ENCODE measurements at places on chromosomes 13 and 19.
A peak's percentile ranks its signal among the peaks of the same experiment; 100 is the strongest.

GRCh38 chr13:78256484-78256883 lies 337.9 kb upstream of the EDNRB start:
- DNase-seq: no peak

DNA sequence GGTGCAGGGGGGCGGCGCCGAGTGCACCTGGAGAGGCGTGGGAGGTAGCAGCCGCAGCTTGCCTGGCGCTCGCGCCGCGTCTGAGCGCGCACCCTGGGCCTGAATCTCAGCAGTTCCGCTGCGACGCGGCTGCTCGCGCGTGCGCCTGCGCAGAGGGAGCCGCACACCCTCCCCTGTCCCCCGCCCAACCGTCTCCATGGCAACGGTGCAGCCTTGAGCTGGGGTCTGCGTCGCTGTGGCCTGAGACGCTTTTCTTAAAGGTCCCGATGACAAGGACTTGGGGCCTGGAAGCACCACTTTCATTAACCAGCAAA lies at the start of gene PNMA8B:
Gene PNMA8B (minus strand): TSS at position 82 of the 314 bp plus-strand sequence. CDS start 402 bp downstream, outside the sequence.
- no peak for DNase-seq

GRCh38 chr19:15285896-15286591 lies 46.3 kb downstream of the BRD4 start:
- DNase-seq: no peak

DNA sequence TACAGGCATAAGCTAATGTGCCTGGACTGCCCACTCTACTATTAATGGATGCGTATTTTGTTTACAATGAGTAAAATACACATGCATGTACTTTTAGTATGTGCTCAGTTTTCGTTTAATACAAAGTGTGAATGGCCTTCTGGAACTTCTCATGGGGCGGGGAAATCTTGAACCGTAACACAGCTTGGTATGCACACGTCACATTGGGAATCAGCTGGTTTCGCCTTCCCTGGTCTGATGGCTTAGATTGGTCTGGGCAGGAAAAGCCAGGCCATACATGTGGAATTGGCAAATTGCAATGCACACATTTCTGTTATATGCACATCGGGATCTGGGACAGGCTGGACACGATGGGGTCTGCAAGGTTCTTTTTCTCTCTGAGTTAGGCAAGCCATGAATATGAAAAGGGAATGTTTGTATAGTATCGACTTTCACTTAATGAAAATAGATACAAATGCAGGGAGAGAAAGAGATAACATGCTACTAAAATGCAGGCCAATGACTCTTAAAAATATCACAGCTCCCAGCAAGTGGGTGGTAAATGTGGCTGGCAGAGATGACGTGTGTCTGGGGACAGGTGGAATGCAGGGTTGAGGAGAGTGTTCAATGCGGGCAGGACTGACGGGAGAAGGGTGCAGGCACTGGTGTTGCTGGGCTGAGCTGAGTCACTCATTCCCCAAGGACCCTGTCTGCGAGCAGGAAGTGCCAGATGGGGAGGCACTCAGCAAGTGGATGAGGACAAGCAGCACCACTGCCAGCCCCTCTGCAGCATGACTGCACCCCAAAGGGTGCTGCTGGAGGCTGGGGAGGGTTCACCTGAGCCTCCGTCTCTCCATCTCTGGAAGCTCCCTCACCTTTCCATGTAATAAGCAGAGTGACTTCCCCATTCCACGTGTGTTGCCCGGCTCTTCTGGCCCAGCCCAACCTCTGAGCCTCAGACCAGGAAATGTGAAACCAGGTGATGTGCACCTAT lies 204.0 kb upstream of the GPR12 start:
- DNase-seq: peak; percentile 62

DNA sequence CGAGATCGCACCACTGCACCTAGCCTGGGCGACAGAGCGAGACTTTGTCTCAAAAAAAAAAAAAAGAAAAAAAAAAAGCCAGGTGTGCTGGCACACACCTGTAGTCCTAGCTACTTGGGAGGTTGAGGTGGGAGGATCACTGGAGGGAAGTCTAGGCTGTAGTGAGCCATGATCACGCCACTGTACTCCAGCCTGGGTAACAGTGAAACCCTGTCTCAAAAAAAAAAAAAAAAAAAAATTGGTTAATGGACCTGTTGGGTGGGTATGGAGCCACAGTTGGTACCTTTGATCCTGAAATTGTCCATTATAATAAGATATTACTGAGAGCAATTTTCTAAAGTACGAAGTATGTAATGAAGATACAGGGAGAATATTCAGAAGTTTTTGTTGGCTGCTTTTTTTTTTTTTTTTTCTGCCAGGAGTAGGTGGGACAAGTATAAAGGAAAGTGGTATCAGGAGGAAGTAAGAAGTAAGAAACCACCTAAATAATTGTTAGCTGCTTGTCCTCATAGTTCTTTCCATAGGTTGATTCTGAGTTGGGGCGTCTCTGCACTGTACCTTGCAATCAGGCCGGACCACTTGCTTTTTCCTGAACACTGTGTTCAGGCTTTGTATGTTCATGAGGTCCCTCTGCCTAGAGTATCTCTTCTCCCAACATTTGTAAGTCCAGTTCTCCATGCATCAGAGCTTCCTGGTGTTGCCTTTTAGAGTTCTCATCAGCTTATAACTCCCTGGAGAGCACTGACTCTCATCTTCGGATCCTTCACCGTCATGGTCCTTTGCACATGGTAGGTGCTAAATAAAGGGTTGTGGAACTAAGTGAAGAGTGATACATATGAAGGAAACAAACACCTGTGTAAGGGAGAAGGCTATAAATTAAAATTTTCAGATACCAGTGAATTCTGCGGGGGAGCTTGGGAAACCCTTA lies 31.7 kb downstream of the ARHGAP35 start:
- DNase-seq: no peak

DNA sequence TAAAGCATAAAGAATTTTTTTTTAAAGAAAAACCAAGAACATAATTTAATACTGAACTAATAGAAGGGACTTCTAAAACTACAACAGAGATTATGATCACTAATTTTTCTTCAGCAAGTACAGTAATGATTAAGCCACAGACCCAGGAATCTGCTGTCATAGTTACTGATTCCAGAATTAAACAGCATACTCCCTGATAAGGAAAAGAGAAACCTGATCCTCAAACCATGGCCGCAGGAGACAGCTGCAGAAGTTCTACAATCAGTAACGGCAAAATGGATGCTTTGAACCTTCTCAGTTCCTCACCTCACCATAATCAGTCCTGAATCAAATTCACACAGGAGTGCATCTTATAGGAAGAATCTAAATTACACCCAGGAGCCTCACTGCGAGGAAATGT lies 939.0 kb upstream of the SLITRK1 start:
- peak; percentile 37 for DNase-seq

DNA sequence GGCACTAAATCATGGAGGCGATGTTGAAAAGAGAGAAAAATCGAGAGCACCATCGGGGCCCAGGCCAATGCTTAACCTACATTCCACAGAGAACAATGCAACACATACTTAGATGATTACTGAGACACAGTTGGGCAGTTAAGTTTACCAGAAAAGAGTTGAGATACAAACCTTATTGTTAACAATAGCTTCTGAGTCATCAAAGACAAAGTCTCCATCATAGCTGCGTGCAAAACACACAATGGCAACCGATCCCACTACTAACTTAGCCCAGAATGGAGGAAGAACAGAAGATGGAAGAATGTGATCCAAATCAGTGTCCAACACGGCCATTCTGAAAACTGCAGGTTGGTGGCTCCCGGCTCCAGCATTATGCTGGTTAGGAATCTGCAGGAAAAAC lies 6.2 kb downstream of the TMTC4 start:
- no peak for DNase-seq

DNA sequence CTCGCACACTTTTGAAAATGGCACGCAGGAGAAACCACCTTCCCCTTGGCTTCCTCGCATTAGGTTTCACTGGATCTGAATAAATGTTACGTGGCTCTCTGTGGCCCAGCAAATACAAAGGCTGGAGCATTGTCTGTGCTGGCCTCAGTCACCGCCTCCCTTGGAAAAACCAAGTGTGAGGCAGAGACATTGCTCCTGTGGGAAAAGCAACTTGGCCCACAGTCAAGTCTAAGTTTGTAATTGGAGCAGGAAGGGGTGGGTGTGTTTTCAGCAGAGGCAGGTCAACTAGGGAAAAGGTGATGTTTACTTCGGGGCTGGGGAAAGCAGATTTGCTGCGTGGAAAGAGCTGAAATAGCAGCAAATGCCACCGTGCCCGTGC lies 101.6 kb downstream of the IRS2 start:
- DNase-seq: no peak

DNA sequence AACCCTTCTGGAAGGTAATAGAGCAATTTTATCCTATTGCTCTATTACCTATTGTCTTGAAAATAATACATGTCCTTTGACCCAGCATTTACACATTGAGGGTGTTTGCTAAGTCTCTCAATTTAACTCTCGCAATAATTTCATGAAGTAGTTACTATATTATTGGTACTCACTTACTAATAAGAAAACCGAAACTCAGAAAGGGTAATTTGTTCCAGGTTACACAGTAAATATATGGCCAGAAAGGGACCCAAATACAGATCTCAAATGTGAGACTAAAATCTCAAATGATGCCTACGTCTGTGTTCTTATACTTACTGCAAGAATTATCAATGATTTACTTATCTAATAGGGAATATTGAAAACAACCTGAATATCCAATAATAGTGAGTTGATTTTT lies 29.7 kb upstream of the FAM216B start:
- no peak for DNase-seq

DNA sequence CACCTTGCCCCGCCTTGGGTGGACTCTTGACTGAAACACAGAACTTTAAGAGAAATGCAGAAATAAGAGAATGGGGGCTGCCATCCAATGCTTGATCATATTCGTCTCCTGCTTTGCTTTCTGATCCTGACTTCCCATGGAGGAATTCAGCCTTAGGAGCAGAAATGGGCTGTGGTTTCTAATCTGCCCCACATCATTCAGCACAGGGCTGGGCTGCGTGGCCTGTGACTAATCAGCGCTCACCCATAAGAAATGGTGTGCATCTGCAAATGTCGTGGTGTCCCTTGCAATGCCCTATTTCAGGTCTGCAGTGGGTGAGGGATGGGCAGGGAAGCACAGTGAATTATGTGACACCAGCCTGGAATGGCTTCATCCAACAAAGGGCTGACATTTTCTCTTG lies 60.7 kb upstream of the URI1 start:
- peak; percentile 63 for DNase-seq

DNA sequence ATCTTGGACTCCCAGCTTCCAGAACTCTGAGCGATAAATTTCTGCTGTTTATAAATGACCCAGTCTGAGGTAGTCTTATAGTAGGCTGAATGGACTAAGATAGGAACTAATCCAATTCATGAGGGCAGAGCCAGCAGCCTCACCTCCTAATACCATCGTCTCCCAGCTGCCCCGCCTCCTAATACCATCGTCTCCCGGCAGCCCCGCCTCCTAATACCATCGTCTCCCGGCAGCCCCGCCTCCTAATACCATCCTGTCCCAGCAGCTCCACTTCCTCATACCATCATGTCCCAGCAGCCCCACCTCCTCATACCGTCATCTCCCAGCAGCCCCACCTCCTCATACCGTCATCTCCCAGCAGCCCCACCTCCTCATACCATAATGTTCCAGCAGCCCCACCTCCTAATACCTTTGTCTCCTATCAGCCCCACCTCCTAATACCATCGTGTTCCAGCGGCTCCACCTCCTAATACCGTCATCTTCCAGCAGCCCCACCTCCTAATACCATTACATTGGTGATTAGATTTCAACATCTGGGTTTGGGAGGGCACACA lies 2.4 kb upstream of the ARGLU1 start:
- peak; percentile 74 for DNase-seq

DNA sequence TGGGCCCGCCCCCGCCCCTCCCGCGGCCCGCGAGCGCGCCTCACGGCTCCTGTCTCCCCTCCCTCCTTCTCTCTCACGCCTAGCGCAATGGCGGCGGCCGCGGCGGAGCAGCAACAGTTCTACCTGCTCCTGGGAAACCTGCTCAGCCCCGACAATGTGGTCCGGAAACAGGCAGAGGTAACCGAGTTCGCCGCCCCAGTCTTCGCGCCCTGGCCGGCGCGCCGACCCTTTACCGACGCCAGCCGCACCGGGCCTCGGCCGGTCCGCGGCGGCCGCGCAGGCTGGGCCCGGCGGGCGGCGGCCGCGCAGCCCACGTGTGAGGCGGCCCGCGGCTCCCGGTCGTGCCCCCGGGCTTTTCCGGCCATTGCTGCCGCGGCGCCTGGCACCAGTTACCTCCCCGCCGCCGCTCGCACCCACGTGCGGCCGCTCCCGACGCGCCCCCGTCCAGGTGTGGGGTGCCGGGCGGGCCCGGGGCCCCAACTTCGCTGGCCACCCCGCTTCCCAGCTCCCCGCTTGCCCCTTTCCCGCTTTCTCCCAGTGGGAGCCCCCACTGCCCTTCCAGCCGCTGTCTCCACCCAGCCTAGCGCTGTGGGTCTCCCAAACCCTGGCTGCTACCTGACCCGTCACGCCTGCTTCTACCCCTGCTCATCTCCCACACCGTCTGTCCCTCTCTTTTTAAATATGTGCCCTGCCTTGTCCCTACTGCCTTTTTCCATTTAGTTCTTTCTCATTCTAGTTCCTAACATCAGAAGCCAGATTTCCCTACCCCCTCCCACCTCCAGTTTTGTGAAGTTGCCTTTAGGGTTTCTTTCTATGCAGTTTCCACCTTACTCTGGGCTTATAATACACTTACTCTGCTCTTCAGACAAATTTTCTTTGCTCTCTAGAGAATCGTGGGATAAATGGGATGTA lies 23.4 kb downstream of the IPO5 start:
- DNase-seq: peak; percentile 24

DNA sequence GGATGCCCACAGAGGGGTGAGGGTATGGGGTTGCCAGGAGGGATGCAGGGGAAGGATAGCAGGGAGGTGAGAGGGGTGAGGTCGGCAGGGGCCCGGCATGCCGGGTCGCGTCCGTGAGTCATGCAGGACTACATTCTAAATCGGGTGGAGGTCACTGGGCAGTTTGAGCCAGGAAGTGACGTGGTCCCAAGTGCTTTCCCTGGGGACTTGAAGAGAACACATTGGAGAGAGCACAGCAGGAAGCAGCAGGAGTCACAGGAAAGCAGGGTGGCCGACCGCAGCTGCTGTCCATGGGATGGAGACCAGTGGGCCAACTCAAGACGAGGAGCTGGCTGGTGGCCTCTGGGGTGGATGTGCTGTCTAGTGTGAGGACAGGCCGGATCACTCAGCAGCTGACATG lies 92.0 kb upstream of the WASF3 start:
- peak; percentile 20 for DNase-seq

- no peak for DNase-seq
Measured at GRCh38 chr13:108407495-108407894, 138.0 kb downstream of the TNFSF13B start.

DNA sequence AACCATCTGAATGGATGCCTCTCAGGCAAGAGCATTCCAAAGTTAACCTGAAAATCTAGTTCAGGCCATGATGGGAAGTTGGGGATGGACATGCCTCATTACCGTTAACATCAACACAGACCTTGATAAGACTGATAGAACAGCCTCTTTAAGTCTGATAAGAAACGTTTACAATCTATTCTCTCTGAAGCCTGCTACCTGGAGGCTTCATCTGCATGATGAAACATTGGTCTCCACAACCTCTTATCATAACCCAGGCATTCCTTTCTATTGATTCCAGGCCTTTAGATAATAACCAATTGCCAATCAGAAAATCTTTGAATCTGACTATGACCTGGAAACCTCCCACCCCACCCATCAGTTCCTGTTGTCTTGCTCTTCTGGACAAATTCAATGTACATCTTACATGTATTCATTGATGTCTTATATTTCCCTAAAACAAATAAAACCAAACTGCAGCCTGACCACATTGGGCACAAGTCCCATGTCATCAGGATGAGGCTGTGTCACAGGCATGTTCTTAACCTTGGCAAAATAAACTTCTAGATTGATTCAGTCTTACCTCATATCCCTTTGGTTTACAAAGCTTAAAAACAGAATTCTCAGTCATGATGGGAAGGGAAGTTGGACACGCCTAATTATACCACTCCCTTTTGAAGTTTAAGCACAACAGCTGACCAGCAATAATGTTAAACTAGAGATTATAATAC lies 843.8 kb upstream of the SPRY2 start:
- no peak for DNase-seq

Measured in EL (cell line).